ENCODE measurements at places on chromosomes 2 and 18. TPM values are rescaled to one million over a fixed set of nuclear protein-coding genes. Genes with fewer than 3 reads are reported as not detected.

The PRSS56 gene
- not detected for total RNA-seq

GRCh38 chr2:7430421-7430868 lies 513.2 kb downstream of the RNF144A start:
- DNase-seq, result no peak

DNA sequence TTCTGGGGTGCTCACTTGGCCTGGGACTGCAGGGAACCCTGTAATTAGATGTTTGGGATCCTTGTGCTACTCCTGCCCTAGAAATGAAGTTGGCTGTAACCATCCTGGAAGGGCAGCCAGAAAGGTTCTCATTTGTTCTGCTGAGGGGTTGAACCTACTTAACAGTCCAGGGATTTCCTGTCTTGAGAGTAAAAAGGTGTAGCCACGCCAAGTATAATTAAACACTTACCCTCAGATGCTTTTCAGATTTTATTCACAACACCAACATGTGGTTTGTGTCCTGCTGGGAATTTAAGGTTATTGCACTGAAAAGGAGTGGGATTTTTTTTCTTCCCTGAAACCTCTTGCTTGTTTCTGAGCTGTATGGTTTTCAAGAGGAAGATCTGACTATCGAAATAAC lies 222.4 kb upstream of the APCDD1 start:
- no peak for DNase-seq

DNA sequence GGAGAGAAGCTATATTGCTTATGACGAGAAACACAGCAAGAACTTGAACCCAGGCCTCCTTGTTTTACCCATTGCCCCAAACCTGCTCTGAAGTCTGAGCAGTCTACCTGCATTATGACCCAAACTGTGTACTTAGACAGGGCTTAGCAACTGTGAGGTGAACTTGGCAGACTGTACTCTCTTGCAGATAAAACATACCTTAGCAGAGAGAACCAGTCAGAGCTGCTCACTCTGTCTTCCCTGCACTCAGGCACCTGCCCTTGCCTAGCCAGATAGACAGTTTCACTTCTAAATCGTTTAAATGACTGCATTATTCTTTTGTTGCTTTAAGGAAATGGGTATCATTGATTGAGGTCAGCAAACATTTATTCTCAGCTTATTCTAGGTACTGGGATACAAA lies 20.3 kb downstream of the ITPRID2 start:
- DNase-seq, result no peak

The EGR4 gene
- total RNA-seq, result not detected

DNA sequence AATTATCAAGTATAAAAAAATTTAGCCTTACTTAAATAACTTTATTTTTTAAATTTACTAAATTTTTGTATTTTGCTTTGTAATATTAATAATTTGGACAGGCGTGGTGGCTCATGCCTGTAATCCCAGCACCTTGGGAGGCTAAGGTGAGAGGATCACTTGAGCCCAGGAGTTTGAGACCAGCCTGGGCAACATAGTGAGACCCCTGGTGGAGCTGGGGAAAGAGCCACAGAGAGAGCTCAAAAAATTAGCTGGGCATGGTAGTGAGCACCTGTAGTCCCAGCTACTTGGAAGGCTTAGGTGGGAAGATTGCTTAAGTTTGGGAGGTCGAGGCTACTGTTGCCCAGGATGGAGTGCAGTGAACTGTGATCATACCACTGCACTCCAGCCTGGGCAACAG lies 143.5 kb downstream of the B3GNT2 start:
- no peak for DNase-seq
